ENCODE measurements at places on chromosomes 5 and 9.

DNA sequence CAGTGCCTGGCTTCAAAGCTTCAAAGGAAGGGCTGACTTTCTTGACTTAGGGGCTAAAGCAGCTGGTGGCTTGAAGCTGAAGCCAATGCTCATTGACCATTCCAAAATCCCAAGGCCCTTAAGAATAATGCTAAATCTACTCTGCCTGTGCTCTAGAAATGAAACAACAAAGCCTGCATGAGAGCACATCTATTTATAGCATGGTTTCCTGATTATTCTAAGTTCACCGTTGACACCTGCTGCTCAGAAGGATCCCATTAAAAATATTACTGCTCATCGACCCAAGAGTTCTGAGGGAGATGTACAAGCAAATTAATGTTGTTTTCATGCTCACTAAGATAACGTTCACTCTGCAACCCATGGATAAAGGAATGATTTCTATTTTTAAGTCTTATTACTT, 6.7 kb downstream of the TMEM174 start:
- DNase-seq, result no peak

GRCh38 chr5:52791366-52791765, 3.6 kb downstream of the ITGA1 start:
- no peak for DNase-seq

- DNase-seq, result no peak
Measured at GRCh38 chr9:108049026-108049607, 559.5 kb upstream of the KLF4 start.

DNA sequence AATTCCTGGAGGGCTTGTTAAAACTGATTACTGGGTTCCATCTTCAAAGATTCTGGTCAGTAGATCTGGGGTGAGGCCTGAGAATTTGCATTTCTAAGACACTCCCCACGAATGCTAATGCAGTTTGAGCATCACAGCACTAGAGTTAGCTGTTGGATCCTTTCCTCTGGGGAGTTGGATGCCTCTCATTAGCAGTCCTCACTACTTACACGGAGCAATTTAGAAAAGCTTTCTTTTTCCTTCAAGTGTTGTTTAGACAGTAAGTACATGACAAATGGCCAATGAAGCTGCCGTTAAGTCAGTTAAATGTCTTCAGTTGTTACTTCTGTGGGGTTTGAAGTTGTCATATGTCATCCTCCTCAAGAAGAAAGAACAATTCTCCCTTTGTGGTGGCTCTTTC, 74.9 kb upstream of the HMHB1 start:
- no peak for DNase-seq

DNA sequence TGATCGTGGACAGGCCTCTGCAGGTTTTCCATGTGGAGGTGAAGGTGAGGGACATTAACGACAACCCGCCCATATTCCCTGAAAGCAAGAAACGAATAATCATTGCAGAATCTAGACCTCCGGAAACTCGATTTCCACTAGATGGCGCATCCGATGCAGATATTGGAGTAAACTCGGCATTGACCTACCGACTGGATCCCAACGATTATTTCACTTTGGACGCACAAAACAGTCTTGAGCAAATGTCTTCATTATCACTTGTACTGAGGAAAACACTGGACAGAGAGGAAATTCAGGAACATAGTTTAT, 621 bp downstream of the PCDHA13 start:
- DNase-seq, result no peak

All from GM12892 (cell line).